ENCODE measurements at places on chromosomes 1 and 21.

DNA sequence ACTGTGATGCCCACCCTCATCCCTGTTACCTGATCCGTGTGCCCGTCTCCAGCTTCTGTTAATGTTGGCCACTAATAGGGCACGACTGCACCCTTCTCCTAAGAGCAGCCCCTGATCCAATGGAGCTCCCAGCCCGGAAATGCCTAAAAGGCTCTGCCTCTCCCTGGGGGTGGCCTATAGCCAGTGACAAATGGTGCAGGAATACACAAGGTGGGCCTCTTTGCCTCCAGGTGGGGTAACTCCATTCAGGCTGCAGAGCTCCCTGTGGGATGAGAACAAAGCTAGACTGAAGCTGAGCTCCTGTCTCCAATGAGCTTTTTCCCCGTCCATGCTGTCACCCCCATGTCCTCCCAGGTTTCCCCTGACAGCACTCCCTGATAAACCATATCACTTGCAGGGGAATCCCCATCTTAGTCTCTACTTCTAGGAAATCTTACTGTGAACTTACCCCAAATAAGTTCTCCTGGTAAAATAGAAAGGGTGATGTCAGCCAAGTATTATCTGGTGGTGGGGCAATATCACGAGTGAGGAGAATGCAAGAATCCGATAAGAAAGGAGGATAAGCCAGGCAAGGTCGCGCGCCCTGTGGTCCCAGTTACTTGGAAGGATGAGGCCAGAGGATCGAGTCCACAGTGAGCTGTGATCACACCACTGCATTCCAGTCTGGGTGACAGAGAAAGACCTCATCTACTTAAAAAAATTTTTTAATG is 18.6 kb downstream of the S100A7A start:
- no peak for DNase-seq

DNA sequence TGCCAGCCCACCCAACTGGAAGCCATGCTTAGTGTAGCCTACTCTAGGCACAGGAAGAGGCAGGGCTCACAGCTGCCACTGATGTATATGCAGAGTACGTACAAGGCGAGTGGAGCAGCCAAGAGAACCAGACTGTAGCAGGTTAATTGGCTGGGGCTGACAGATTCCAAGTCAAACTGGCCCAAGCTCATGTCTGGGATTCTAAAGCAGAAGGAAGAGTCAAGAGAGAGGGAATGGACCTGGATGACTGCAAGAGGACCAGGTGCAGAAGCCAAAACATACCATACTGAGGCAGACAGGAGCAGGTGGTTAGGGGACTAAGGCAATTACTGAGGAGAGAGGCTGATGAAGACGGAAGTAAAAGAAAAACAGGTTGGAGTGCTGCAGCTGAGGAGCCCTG is 51.3 kb upstream of the LRRN2 start:
- no peak for DNase-seq

DNA sequence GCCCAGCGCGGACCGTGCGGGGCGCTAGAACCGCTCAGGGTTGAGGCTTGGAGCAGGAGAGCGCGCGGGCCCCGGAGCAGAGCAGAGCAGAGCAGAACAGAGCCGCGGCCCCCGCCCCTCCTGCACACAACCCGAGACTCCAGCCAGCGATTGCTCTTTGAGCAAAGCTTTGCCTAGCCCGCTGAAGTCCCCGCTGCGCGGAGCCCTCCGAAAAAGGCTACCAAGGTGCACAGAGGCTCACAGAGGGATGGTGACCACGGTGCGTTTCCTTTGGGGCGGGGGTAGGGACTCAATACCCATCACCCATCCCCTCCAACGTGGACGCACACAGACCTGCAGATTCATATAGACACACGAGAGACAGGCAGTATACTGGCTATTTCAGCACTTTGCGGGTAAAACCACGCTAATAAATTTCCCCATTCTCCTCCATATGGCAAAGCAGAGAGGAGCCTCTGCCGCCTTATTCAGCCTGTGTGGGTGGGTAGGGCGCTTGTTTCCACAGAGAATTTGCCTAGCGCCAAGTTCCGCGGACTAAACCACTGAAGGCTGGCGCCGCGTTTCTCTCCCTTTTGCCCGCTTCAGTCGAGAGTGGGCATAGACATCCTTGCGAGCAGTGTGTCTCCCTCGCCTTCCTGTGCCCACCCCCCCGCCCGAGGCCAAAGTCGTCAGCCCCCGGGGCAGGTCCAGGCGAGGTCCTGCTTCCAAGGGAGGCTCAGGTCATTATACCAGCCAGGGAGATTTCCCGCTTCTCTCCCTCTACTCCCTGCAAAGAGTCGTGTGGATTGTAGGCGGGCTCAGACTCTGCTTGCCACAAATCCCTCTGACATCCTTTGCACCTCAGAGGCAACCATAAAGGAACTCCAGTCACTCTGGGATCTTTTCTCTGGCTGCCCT is 8.5 kb downstream of the HLX start:
- peak; percentile 59 for DNase-seq

DNA sequence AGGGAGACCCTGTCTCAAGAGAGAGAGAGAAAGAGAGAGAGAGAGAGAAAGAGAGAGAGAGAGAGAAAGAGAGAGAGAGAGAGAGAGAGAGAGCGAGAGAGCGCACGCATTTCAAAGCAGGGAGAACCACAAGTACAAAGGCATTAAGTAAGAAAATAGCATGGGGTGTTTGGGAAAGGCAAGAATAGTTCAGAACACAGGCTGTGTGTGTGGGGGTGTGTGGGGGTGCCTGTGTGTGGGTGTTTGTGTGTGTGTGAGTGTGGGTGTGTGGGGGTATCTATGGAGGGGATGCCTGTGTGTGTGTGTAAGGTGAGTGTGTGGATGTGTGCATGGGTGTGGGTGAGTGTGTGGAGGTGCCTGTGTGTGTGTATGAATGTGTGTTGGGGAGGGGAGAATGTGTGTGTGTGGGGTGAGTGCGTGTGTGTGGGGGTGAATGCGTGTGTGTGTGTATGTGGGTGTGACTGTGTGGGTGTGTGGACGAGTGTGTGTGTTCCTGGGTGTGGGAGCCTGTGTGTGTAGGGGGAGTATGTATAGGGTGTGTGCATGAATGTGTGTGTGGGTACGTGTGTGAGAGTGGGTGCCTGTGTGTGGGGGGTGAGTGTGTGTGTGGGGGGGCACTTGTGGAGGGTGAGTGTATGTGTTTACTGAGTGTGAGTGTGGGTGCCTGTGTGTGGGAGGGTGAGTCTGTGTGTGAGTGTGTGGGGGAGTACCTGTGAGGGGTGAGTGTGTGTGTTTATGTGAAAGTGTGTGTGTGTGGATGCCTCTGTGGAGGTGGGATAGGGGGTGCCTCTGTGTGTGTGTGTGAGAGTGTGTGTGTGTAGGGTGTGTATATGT is 19.1 kb upstream of the HDAC1 start:
- DNase-seq, result no peak

GRCh38 chr1:44218503-44219300 is 5.4 kb downstream of the DMAP1 start:
- DNase-seq, result no peak

DNA sequence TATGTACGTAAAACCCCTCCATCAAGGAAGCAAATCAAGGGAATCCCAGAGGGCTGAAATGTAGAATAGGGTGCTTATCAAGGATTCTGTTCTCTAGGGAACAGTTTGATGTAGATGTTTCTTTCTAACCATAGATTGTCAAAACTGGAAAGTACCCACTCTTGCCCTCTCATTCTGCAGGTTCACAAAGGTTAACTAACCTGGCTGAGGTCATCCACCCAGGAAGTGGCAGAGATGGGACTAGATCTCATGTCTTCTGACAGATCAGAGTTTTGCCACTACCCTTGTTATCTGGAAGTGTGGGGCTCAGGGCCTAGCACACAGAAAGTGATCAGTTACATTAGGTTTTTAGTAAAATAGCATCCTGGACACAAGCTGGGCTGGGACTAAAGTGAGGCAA is 47.4 kb downstream of the GFI1 start:
- DNase-seq, result no peak

GRCh38 chr1:116871779-116872146 is 38.0 kb upstream of the PTGFRN start:
- no peak for DNase-seq

DNA sequence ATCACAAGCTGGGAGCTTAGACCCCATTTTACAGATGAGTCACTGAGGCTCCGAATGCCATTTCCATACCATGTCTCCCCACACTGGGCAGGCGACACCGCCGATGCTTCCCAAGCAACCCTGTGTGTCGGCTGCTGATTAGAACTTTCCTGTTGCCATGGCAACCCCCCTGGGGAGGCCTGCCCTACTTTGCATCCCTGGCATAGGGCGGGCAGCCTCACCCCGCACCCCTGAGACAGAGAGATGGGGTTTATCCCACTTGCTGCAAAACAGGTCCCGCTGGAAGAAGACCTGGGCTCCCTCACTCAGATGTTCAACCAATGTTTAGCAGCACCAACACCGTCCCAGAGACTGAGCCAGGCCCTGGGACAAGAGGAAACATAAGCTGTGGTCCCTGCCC is 81.5 kb downstream of the CAMK2N1 start:
- DNase-seq, result no peak

- no peak for DNase-seq
These were observed 1.9 kb upstream of the PRDM15 start for GRCh38 chr21:41881051-41881450.

- DNase-seq, result no peak
These were observed 282.3 kb downstream of the USH2A start for GRCh38 chr1:216140730-216141524.

DNA sequence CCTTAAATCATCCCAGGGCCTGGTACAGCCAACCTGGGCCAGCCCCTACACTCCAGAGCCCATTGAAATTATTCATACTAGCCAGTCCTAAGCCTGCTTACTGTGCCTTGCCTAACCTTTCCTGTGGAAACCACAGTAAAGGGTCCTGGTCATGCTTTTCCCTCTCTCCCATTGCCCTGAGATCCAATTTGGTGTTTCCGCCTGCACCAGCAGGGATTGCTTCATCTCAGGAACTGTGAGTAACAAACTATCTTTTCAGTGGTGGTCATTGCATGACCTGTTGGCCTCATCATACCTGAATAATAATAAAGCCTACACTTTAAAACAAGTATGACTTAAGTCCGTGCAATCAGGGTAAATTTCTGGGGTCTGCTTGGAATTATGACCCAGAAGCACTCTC is 18.7 kb upstream of the GALNT2 start:
- no peak for DNase-seq

DNA sequence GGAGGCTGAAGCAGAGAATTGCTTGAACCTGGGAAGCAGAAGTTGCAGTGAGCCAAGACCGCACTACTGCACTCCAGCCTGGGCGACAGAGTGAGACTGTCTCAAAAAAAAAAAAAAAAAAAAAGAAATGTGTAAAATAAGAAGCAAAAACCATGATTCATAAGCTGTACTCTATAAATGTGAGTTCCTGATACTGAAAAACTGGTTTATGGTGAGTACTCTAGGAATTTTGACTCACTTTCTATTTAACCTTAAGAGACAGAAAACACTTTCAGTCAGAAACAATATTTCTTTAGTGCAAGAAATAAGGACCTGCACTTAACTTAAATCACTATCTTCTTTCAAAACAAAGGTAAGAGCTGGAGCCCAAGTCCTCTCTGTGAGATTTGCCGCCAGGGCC is 19.9 kb upstream of the POU2F1 start:
- no peak for DNase-seq

- DNase-seq, result no peak
These were observed 2.0 kb upstream of the PIP5K1A start for GRCh38 chr1:151196292-151196800.

DNA sequence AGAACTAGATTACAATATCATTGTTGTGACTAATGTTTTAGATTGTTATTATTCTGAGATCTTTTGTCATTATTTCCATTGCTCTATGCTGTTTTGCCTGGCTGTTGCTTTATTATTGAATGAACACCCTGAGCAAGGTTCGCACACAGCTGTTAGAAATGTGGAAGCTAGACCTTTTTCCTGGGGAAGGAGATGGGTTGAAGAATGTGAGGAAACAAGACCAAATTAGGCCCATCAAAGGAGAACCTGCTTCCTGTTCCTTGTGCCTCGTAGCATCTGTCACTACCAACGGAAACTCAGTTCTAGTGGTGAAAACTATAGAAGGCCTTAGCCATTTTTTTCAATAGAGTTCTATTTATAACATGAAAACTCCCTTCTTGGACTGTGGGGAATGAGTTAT is 68.7 kb downstream of the RGL1 start:
- no peak for DNase-seq

- no peak for DNase-seq
These were observed 77.4 kb upstream of the CLDN14 start for GRCh38 chr21:36557316-36557715.

- DNase-seq, result no peak
These were observed 303.6 kb downstream of the PTPRU start for GRCh38 chr1:29539971-29540370.

- no peak for DNase-seq
These were observed 41.3 kb upstream of the BMP8B start for GRCh38 chr1:39829791-39830533.

GRCh38 chr1:185420588-185421081 is 103.6 kb upstream of the IVNS1ABP start:
- DNase-seq, result no peak

- no peak for DNase-seq
These were observed 12.7 kb downstream of the ATF3 start for GRCh38 chr1:212621043-212621948.

GRCh38 chr21:38531039-38531541 is 32.8 kb upstream of the ERG start:
- DNase-seq, result no peak

GRCh38 chr1:234965111-234965510 is 163.5 kb downstream of the TOMM20 start:
- DNase-seq, result no peak

DNA sequence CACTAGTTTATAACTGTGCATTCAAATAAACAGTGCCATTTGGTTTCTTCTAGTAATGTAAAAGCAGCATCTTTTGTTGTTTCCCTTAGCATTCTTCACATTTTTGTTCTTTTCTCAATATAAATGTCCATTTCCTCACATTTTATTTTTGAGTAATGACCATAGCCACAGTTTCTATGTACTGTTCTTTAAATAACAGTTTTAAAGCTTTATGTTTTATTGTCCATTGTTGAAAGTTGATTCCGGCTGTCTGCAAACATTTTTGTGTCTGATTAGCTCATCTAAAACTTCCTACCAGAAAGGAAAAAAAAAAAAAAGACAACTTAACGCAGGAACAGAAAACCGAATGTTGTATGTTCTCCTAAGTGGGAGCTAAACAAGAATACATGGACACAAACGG is 139.7 kb downstream of the MAGI3 start:
- DNase-seq, result no peak
